ENCODE measurements at places on chromosomes 12 and 14.

- DNase-seq, result no peak
Measured at GRCh38 chr12:68224613-68225285, 861 bp downstream of the IL26 start.

- DNase-seq, result no peak
Measured at GRCh38 chr14:93648440-93649168, 139.7 kb downstream of the PRIMA1 start.

DNA sequence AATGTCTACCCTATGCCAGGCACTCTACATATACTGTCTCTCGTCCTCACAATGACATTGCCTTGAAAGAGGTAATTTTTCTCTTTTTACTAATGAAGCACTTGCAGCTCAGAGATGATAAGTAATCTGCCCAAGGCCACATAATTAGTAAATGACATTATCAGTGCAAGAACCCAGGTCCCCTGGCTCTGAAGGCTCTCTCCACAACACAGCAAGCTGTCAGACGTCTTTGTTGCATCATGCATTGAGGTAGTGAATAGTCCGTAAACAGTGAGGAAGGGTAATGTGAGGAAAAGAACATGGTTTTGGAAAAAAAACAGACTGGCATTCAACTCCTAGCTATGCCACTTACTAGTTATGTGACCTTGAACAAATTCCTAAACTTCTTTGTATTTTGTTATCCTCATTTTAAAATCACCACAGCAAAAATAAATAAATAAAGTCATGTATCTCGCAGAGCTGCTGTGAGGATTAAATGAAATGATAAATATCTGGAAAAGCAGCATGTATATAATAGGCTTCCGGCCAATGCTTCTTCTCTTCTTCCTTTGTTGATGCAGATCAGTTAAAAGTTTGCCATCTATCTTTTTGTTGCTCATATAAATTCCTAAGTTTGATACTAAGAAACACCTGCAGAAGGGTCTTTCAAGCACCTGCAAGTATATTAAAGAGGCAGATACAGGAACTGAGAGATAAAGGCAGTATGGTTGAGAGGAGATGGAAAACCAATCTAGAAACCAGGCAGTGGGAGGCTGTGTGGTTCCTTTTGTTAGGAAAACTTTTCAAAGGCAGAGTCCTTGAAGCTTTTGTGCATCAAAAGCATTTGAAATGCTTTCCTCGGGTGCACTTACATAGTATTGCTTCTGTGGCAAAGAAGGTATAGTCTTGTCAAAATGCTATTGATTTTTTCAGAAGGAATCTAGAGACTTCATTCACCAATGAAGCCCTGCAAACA, 82.8 kb downstream of the BTG1 start:
- DNase-seq, result no peak

DNA sequence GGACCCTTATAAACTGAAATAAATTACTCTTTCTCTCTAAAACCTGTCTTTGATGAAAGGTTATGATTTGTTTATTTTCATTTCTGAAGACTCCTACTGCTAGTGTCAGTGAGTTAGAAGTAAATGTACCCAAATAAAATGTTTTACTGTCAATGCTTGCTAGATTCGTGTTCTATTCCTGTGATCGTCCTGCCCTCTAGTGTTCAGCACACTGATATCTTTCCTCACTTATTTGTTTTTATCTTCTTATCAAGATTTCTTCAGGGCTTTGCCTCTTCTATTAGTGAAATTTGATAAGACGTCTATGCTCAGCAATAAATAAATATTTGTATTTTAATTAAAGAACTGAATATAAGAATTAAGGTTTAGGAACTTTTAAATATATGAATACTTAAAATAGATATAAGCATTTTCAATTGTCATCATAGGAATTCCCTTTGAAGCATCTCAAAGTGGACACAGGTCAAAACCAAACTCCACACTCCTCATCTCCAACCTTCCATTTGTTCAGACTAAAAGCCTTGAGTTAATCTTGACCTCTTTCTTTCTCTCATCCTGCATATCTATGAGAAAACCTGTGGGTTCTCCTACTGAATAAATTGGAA, 75.8 kb downstream of the C12orf50 start:
- DNase-seq, result no peak

DNA sequence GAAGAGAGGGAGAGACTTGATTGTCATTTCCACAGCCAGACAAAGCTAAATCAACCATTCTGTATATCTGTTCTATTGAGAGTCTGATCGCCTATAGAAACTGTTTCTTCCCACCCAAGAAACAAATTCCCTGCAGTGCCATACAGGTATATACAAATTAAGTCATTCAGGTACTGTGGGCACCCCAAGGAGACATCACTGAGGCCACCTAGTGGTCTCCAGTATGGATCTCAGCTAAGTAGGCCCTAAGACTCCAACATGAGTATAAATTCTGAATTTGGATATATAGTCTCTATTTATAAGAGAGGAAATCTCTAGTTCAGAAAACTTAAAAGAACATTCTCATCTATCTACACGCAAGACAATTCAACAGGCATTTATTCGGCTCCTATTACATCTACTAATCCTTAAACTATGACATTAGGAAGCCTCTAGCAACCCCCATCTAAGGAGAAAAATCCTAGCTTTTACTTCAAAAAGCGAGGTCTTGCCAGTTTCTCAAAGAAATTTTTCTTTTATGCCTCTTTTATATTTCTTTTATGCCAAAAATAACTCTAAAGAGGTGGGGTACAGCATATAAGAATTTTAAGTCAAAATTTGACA, 62.6 kb downstream of the DCAF5 start:
- no peak for DNase-seq

Data from GM12892 (cell line).